Naive thymus-derived CD4-positive, alpha-beta T cell (primary cell): ENCODE measurements at places on chromosomes 13 and 19. TPM values are rescaled to one million over a fixed set of nuclear protein-coding genes. Genes with fewer than 3 reads are reported as not detected.

GRCh38 chr19:14952767-14953166, 11.5 kb downstream of the OR7C2 start:
- no peaks in the 10 kb centered on the region for H3K36me3 ChIP-seq
- H3K4me1 ChIP-seq, result no peaks in the 10 kb centered on the region
- H3K4me3 ChIP-seq, result no peak overlapping the region
- DNase-seq, result no peak
- no peak overlapping the region for H3K27ac ChIP-seq

GRCh38 chr13:46053162-46054012, 841 bp upstream of the ZC3H13 start:
- H3K4me1 ChIP-seq, result peaks cover 26% of the 10 kb centered on the region
- H3K27me3 ChIP-seq, result no peaks in the 10 kb centered on the region
- DNase-seq, result no peak
- peak overlapping the region; percentile 89 for H3K4me3 ChIP-seq
- H3K27ac ChIP-seq, result peak overlapping the region; percentile 98

- H3K27ac ChIP-seq, result no peak overlapping the region
- no peaks in the 10 kb centered on the region for H3K27me3 ChIP-seq
- H3K4me1 ChIP-seq, result no peaks in the 10 kb centered on the region
- no peak for DNase-seq
Observed at GRCh38 chr19:8253678-8254077, 44.5 kb downstream of the CERS4 start.

GRCh38 chr13:49580980-49581680, 4.2 kb downstream of the RCBTB1 start:
- H3K27me3 ChIP-seq, result no peaks in the 10 kb centered on the region
- peaks cover 4% of the 10 kb centered on the region for H3K36me3 ChIP-seq
- H3K27ac ChIP-seq, result no peak overlapping the region

DNA sequence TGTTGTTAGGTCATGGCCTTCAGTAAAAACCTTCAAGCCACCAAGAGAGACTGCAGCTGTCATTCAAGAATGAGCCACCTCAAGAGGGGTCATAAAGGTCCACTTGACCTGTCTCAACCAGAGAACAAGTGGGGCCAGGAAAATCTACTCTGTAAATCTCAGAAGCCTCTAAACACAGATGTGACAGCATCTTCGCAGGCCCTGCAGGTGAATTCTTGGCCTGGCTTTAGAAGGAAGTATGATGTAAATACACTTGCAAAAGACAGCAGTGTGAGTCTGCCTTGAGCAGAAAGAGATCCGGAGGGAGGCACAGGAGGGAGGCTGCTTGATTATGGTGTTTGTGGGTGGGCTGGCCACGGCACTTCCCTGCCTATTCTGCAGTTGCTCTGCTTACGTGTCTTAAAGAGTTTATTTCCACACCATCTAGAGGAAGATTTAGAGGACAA, 1082.9 kb downstream of the UQCRFS1 start:
- H3K36me3 ChIP-seq, result no peaks in the 10 kb centered on the region
- no peaks in the 10 kb centered on the region for H3K27me3 ChIP-seq
- H3K4me1 ChIP-seq, result no peaks in the 10 kb centered on the region
- H3K4me3 ChIP-seq, result no peak overlapping the region
- DNase-seq, result no peak
- no peak overlapping the region for H3K27ac ChIP-seq

- no peak overlapping the region for H3K4me3 ChIP-seq
- no peaks in the 10 kb centered on the region for H3K27me3 ChIP-seq
- no peak overlapping the region for H3K27ac ChIP-seq
- DNase-seq, result no peak
Observed at GRCh38 chr13:59099182-59099974, 1064.3 kb downstream of the DIAPH3 start.

DNA sequence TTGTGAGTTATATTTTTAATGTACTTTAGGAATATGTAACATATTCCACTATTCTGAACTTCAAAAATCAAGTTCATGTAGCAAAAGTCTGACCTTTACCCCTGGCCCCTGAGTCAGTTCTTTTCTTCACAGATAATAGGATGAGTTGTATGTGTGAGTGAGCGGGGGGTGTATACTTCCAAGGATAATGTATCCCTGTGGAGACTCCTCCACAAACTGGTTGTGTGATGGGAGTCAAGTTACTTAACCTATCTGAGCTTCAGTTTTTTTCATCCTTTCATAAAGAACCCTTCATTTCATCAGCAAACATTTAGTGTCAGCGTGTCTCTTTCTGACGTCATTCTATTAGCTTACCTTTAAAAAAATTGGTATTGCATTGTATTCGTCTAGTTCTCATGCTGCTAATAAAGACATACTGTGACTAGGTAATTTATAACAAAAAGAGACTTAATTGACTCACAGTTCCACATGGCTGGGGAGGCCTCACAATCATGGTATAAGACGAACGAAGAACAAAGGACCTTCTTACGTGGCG, 288.1 kb upstream of the GPC6 start:
- no peaks in the 10 kb centered on the region for H3K36me3 ChIP-seq
- no peak overlapping the region for H3K27ac ChIP-seq
- H3K27me3 ChIP-seq, result no peaks in the 10 kb centered on the region
- no peaks in the 10 kb centered on the region for H3K4me1 ChIP-seq
- H3K4me3 ChIP-seq, result no peak overlapping the region

DNA sequence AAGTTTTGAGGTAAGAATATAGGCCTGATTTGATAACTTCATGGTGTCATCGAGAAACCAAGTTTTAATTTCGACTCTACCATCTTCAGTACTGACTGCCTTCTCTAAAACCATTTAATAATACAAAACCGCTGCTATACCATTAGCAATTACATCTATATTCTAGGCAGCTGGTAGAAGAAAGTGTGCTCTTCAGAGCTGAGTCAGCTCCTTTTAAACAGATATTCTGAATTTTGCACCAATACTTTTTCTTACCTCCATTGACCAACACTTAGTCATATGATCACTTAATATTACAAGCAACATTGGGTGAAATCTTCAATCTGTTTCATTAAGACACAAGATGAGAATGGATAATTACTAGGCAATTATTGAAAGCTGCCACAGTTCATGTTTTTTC, 1667.8 kb downstream of the PCDH9 start:
- H3K27me3 ChIP-seq, result no peaks in the 10 kb centered on the region
- H3K4me1 ChIP-seq, result no peaks in the 10 kb centered on the region
- H3K4me3 ChIP-seq, result no peak overlapping the region
- H3K36me3 ChIP-seq, result no peaks in the 10 kb centered on the region
- DNase-seq, result no peak

GRCh38 chr13:78054157-78054556, 135.5 kb upstream of the EDNRB start:
- H3K27ac ChIP-seq, result no peak overlapping the region
- no peak overlapping the region for H3K4me3 ChIP-seq
- H3K4me1 ChIP-seq, result no peaks in the 10 kb centered on the region
- H3K27me3 ChIP-seq, result no peaks in the 10 kb centered on the region
- H3K36me3 ChIP-seq, result no peaks in the 10 kb centered on the region

GRCh38 chr13:48265217-48265815, 32.3 kb downstream of the ITM2B start:
- H3K27me3 ChIP-seq, result no peaks in the 10 kb centered on the region

- H3K27me3 ChIP-seq, result no peaks in the 10 kb centered on the region
- H3K27ac ChIP-seq, result no peak overlapping the region
- no peaks in the 10 kb centered on the region for H3K36me3 ChIP-seq
- no peak for DNase-seq
Observed at GRCh38 chr19:11347546-11348039, 1.3 kb downstream of the CCDC159 start.

GRCh38 chr13:111011899-111012298, 97.0 kb upstream of the ANKRD10 start:
- no peak for DNase-seq
- no peaks in the 10 kb centered on the region for H3K4me1 ChIP-seq
- H3K27ac ChIP-seq, result no peak overlapping the region
- H3K4me3 ChIP-seq, result no peak overlapping the region

- no peaks in the 10 kb centered on the region for H3K36me3 ChIP-seq
- H3K4me3 ChIP-seq, result no peak overlapping the region
- H3K4me1 ChIP-seq, result no peaks in the 10 kb centered on the region
- DNase-seq, result no peak
- H3K27me3 ChIP-seq, result no peaks in the 10 kb centered on the region
Observed at GRCh38 chr19:20470345-20471135, 95.0 kb downstream of the ZNF737 start.

GRCh38 chr19:7502552-7502951, 13.4 kb upstream of the ZNF358 start:
- DNase-seq, result no peak
- no peak overlapping the region for H3K27ac ChIP-seq
- no peaks in the 10 kb centered on the region for H3K27me3 ChIP-seq
- no peaks in the 10 kb centered on the region for H3K36me3 ChIP-seq
- H3K4me3 ChIP-seq, result no peak overlapping the region
- no peaks in the 10 kb centered on the region for H3K4me1 ChIP-seq

DNA sequence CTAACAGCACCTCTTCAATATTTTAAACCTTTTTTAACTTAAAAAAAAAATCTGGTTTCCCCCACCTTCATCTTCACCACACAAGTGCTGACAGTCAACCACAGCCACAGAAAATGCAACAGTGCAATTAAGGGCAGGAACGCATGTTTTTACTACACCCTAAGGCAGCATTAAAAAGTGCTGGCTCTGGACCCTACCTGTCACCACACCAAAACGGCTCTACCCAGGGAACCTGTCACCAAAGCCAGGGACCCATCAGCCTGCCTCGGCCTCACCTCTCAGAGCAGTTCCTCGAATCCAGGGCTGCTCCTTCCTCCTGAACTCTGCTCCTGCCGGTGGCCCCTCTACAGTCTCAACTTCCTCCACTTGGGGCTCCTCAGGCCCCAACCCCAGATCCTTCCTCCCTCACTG, 22.5 kb upstream of the SLC35E1 start:
- no peaks in the 10 kb centered on the region for H3K27me3 ChIP-seq
- peak overlapping the region; percentile 65 for H3K27ac ChIP-seq
- H3K36me3 ChIP-seq, result no peaks in the 10 kb centered on the region
- H3K4me3 ChIP-seq, result peak overlapping the region; percentile 22
- peak; percentile 63 for DNase-seq
- H3K4me1 ChIP-seq, result peaks cover 32% of the 10 kb centered on the region

DNA sequence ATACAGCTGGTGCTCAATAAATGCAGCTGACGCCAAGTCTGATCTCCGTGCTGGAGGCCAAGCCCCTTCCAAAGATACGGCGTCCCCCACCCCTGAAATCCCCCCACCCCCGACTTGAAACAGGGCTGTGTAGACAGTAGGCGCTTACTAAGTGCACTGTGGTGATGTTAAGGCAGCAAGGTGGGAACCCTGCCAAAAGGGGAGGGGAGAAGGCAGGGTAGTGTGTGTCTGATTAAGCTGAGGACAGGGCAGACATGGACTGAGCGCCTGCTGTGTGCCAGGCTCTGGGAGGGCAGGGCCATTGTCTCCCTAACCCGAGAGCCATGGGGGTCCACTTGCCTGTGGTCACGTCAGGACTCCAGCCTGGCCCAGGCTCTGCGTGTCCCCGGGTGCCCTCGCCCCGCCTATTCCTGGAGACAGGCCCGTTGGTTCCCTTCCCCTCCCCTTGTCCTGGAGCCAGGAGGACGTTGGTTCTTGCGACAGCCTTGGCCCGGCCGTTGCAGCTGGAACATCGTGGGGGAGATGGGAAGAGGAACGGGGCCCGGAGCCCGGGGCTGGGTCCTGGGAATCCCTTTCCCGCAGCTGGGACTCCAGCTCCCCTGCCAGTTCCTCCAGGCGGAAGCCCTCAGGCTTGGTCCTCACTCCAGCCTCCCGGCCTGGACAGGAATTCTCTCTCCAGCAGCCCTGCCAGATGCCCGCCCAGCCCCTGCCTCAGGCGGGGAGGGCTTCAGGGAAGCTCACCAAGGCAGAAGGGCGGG, 1.7 kb upstream of the ELANE start:
- H3K4me1 ChIP-seq, result no peaks in the 10 kb centered on the region
- H3K36me3 ChIP-seq, result no peaks in the 10 kb centered on the region
- DNase-seq, result no peak
- H3K27ac ChIP-seq, result no peak overlapping the region
- peaks cover 15% of the 10 kb centered on the region for H3K27me3 ChIP-seq
- H3K4me3 ChIP-seq, result no peak overlapping the region

DNA sequence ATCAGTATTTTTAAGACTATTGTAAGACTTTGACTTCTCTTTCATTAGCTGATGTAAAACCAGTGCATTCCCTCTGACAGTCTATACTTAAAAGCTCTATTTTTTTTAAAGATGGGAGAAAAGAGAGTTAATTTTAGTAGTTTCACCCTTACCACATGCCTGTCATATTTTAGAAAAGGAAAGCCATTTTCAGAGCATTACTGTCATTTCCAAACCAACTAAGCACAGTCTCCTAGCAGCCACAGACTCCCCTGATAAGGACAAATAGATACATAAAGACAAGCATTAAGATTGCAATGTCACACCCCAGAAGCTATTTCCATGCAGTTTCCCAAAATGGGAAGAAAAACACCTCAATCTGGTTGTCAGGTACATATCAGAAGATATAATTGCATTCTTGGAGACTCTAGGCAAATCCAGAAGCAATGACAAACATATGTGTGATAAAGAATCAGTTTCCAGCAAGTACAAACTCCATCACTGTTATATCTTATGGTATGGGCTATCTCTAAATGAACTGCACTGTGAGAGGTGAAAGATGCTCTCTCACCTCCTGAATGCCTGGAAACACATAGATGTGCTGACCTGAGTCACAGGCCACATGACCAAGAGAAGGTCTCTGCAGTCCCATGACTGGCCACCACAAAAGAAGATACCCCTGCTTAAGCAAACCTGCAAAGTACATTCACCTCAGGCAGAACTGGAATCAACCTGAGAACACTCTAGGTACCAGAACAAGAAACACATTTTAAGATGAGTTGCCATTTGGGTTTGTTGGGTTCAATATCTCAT, 303.3 kb downstream of the POU4F1 start:
- no peak overlapping the region for H3K4me3 ChIP-seq
- no peaks in the 10 kb centered on the region for H3K27me3 ChIP-seq
- no peaks in the 10 kb centered on the region for H3K4me1 ChIP-seq

- no peaks in the 10 kb centered on the region for H3K27me3 ChIP-seq
- H3K4me1 ChIP-seq, result no peaks in the 10 kb centered on the region
- H3K27ac ChIP-seq, result no peak overlapping the region
- H3K36me3 ChIP-seq, result no peaks in the 10 kb centered on the region
- H3K4me3 ChIP-seq, result no peak overlapping the region
- DNase-seq, result no peak
Observed at GRCh38 chr13:111344471-111345191, 24.2 kb downstream of the TEX29 start.

GRCh38 chr13:77412116-77412635, 85.3 kb upstream of the MYCBP2 start:
- H3K27me3 ChIP-seq, result no peaks in the 10 kb centered on the region
- DNase-seq, result no peak
- H3K4me3 ChIP-seq, result no peak overlapping the region

The SLC25A41 gene
- total RNA-seq, result not detected

The APOE gene
- 0.41 and 0.46 TPM in 2 replicates for total RNA-seq

The COMP gene
- not detected for total RNA-seq

The KLK11 gene
- not detected for total RNA-seq

The LMTK3 gene
- total RNA-seq, result 21.4 TPM

The HSD17B14 gene
- 2.9 TPM for total RNA-seq

The HIF3A gene
- total RNA-seq, result not detected in 2 replicates
